Left kidney (tissue), 8 donors: ENCODE measurements at places on chromosomes 5 and 9. TPM values are rescaled to one million over a fixed set of nuclear protein-coding genes. Genes with fewer than 3 reads are reported as not detected.

- no peak for DNase-seq
These were observed 35.5 kb downstream of the GCNT4 start for GRCh38 chr5:75016896-75017295.

DNA sequence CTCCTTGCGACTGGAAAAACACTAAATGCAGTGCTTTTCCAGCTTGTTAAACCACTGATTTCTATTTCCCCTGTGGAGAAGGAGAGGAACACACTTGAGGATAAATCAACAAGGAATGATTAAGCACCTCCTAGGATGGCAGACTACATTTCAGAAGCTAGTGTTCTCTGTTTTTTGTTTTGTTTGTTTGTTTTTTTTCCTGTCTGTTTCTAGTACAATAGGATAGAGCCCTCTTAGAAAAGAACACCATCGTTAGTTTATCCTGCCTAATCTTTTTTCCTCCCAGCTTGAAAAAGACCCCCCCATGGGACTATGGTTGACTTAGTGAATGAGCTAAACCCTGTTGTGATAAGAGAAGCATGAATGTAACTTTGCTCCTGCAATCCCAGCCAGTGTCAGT lies 3.9 kb upstream of the TAL2 start:
- DNase-seq: no peak

DNA sequence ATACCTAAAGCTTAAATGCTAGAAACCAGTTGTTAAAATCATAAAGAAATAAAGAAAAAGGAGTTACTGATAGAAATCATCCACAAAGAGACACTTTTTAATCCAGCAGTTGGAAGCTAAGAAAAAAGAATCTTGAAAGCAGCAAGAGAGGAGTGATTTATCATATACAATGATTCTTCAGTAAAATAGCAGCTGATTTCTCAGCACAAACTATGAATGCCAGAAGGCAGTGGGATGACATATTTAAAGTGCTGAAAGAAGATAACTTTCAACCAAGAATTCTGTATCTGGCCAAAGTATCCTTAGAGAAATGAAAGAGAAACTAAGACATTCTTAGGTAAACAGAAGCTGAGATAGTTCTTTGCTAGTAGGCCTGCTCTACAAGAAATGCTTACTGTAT lies 366.0 kb downstream of the HTR1A start:
- no peak for DNase-seq

DNA sequence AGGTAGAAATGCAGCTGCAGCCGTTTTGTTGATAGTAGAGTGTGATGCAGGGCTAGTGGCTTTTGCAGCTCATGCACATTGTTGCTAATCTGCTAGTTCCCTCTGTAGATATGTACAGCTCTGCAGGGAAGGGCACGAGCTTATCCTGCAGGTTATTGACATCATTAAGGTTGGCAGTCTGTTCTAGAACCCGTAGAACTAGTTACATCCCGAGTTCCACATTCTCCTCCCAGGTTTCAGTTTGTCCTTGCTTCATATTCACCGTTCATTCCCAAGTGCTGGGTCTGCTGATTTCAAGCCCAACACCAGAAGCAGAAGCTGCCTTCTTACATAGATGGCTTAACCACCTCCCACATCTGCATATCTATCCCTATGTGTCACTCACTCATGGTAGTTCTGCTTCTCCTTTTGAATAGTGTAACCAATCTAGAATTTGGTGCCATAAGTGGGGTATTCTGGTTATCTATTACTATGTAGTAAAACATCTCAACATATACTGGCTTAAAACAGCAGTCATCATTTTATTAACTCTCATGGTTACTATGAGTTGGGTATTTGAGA lies 38.1 kb downstream of the CRHBP start:
- DNase-seq: no peak

DNA sequence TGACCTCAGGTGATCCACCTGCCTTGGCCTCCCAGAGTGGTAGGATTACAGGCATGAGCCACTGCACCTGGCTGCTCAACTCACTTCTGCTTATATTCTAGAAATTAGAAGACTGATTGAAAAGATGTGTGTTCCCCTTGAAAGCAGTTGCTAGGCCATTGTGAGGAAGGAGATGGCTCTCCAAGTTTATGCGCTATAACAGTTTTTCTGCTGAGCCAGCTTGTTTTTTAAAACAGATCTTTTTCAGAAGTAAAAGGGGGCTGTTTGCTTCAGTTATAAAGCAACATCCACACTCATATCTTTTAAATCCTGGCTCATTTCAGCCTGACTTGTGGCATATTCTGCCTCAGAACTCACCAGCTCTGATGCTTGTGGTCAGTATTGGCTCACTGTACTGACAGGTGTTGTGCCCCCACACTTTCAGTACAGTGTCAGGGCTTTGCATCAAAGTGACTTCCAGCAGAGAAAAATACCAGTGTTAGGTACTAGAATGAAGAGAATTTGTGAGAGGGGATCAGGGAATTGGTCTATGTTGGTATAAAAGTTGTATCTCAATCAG lies 49.4 kb downstream of the NUP214 start:
- DNase-seq: no peak

GRCh38 chr5:150117945-150118560 lies 31.7 kb upstream of the CSF1R start:
- no peak for DNase-seq

DNA sequence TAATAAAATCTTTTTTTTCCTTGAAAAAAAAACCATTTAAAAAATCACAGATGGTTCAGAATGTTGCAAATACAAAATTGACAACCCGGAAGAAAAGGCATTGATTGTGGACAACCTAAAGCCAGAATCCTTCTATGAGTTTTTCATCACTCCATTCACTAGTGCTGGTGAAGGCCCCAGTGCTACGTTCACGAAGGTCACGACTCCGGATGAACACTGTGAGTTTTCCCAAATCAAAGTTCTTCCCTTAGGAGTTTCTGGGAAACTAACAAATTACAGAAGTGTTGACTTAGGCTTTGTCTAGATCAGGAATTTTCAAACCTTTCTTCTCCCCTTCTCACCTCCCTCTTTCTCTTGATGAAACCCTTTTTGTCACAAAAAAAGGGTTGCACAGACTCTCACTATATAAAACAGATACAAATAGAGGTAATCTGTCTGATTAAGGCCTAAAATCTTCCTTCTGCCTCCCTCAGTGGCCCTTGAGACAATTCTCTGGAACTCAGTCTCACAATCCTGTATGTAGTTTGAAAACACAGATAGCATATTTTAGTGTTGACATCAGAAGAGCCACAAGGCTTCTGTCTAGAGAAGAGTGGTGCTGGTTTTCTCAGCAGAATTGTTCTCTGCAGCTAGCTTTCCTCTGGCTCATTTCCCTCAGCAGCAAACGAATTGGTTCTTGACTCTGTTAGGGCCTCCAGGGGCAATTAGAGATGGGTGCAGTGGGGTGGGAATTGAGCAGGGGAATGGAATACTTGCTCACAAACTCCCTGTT lies 79.5 kb downstream of the OSMR start:
- DNase-seq: no peak

GRCh38 chr5:53434541-53434940 lies 45.9 kb upstream of the FST start:
- no peak for DNase-seq

GRCh38 chr5:168234133-168234532 lies 57.3 kb upstream of the WWC1 start:
- no peak for DNase-seq

GRCh38 chr9:113966394-113966793 lies 90.3 kb downstream of the ZNF618 start:
- DNase-seq: no peak

- no peak for DNase-seq
These were observed 71.6 kb downstream of the CFAP90 start for GRCh38 chr5:7779019-7780005.

DNA sequence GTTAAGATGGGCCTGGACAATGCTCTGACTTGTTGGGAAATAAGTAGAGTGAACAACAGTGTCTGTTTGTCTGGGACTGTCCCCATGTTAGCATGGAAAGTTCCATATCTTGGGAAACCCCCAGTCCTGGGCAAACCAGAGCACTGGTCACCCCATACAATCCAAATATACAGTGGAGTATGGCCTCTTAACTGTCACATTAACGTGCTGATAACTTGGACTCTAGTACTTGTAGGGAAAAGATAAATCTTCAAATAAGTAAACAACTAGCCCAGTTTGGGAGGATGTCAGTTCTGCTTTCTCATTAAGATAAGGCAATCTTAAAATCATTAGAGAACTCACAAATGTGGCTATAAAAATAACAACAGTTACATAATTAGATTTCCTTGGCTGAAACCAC lies 47.6 kb upstream of the JAK2 start:
- no peak for DNase-seq

- DNase-seq: no peak
These were observed 459 bp upstream of the ERAP2 start for GRCh38 chr5:96875791-96876291.

DNA sequence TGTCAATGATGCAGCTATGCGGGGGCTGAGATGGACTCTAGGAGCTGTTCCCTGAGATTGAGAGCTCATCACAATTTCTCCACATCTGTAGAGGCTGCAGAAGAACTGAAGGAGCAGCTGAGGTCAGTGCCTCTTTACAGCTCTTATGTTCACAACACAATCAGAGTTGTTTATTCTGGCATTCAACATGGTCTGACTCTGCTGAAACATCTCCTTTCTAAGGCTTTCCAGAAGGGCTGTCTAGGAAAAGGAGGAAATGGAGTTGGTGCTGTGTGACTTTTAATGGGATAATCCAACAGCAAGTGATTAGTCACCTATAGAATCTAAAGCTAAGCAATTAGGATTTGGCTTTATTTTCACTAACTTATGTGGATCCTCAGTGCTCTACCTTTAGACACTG lies 6.0 kb downstream of the POU5F2 start:
- no peak for DNase-seq

DNA sequence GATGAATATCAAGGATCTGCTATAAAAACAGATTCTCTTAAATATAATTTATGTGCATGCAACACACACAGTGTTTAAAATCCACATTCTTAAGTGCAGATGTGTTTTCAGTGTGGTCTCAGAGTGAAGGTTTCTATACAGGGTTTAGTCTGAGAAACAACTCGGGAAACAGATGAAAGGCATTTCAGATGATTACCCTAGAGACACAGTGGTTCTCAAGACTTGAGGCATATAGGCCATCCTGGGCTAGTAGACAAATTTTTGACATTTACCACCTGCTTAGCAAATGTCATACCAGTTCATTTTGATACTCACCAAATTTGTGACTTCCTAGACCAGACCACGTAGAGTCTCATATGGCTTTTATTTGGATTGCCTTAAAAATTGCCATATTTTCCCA lies 216.5 kb downstream of the ARL15 start:
- no peak for DNase-seq

GRCh38 chr5:95934207-95934804 lies 27.3 kb downstream of the ELL2 start:
- no peak for DNase-seq

DNA sequence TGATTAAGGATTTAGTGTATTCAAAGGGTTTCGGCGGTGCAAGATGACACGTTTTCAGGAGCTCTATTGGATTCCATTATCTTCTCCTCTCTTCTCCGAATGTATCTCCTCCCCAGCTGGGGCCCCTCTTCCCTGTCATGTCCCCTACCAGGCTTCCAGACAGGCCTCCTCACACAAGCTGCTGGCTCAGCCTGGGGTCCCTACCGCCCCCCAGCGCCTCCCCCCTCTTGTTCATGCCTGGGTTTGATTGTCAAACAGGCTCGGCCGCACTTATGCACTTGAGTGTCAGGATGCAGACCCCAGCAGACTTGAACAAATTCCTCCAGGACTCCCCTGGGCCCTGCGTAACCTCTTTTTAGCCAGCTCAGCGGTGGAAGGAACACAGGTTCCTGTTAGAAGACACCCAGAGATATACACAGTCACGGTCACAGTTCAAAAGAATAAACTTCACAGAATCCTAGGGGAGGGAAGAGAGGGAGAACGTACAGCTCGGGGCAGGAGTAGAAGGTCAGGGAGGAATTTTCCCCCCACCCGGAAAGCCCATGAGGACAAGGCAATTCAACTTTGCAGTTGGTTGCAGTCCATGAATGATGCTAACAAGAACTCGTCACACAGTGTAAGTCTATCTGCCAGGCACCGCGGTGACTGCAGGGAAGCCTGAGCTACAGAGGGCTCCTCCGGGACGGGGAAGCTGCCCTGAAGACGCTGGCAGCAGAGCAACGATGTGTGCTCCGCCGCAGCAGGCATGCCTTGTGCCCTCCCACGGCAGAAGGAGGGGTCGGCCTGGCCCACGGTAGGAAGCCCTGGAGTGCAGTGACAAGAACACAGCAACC lies 560.0 kb downstream of the BNC2 start:
- peak; percentile 33 for DNase-seq

GRCh38 chr5:148343046-148343407 lies 7.7 kb downstream of the SPINK9 start:
- no peak for DNase-seq

- no peak for DNase-seq
These were observed 16.0 kb upstream of the SETD9 start for GRCh38 chr5:56893251-56893951.

GRCh38 chr5:1467341-1468246 lies 22.4 kb upstream of the SLC6A3 start:
- DNase-seq: no peak

GRCh38 chr5:168299372-168299771 lies 7.9 kb downstream of the WWC1 start:
- DNase-seq: no peak

DNA sequence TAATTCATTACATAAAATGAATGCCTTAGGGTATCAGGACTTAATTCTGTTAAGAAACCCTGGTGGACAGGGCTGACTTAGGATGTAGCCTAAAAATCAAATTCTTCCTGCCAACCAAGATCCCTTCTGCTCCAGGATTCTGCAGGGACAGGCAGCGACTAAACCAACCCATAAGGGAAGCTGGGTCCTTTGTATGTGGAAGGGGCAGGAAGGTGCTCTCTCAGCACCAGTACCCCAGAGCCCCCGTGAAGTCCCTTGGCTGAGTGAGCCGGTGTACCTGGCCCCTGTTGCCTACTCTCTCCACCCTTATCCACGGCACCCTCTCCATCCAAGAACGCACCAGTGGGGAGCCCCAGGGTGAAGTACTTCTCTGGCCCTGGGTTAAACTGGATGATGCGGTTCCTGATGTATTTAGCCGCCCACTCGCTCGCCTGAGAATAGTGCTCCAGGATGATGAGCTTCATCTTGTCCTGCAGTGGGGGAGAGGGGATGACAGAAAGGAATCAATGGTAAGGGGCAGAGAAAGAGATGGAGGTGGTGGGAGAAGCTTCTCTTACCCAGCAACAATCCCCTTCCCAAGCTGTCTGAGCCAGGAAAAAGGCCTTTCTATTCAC lies 1.1 kb downstream of the GNPDA1 start:
- no peak for DNase-seq

DNA sequence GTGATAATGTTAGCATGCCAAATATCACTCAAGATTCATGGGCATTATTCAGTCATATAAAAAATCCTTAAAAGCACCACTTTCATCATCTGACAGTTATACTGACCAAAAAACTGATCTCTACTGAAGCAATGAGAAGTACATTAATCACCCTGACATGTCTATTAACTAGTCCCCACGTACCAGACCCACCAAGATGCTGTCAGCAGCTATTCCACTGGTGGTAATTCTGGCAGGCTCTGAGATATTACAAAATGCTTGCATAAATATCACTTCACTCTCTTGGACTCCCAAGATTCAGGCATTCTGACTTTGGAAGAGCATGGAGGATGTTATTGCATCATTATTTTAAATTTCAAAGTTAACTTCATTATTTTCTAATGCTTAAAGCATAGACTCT lies 717.0 kb downstream of the DNAH5 start:
- no peak for DNase-seq

GRCh38 chr9:119343059-119343990 lies 25.9 kb downstream of the BRINP1 start:
- DNase-seq: peak; percentile 56

CARTPT gene
- not detected for polyA plus RNA-seq

GPR150 gene
- 0.07 TPM for polyA plus RNA-seq
